ENCODE measurements at places on chromosomes 5 and 9.

- DNase-seq, result no peak
Observed at GRCh38 chr9:101516655-101517054, 17.0 kb upstream of the RNF20 start.

DNA sequence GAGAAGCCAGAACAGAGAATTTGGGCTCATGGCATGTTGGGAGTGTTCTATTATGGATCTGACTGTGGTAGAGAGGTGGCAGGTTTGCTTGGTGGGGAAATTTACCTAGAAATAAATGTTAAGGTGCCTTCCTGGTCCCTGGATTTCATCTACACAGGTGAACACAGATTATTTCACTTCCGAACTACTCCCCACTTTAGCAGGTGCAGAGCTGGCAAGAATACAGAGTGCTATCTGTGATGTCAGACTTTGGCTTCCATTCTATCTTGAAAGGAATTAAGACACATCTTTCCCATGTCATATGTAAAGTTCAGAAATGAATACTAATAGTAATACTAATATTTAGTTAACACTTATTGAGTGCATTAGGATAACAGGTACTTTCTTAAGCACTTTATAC lies 234.0 kb downstream of the KCTD16 start:
- no peak for DNase-seq

DNA sequence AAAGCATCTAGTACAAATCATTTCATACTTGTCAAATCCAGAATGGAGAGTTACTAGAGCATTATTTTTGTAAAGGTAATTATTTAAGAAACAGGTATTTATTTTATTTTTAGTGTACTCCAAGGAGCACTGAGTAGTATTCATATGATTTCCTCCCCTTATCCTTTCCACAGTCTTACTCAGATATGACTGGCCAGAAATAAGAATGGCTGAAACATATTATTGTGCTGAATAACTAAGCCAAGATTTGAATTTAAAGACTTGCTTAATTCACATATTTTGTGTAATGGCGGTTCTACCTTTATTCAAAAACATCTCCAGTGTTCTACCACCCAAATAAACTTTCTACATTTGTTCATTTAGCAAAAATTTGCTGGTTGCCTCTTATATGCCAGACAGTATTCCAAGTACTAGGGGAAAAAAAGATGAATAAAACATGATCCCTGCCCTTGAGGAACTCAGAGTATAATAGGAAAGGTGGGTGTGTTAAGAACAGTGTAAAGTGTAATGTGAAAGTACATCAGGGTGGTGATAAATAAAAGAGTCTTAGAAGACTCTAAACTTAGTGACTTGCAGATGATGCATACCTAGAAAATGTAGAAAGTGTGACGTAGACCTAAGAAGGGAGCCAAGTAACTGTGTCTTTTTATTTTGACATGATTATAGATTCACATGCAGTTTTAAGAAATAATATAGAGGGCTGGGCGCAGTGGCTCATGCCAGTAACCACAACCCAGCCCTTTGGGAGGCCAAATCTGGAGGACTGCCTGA lies 110.4 kb upstream of the GRHPR start:
- no peak for DNase-seq

- no peak for DNase-seq
Observed at GRCh38 chr9:36793277-36793676, 220.6 kb downstream of the MELK start.

GRCh38 chr5:73135429-73136054 lies 15.2 kb downstream of the TMEM171 start:
- DNase-seq, result no peak

- peak; percentile 65 for DNase-seq
Observed at GRCh38 chr5:14665949-14666348, 1.4 kb downstream of the OTULIN start.

DNA sequence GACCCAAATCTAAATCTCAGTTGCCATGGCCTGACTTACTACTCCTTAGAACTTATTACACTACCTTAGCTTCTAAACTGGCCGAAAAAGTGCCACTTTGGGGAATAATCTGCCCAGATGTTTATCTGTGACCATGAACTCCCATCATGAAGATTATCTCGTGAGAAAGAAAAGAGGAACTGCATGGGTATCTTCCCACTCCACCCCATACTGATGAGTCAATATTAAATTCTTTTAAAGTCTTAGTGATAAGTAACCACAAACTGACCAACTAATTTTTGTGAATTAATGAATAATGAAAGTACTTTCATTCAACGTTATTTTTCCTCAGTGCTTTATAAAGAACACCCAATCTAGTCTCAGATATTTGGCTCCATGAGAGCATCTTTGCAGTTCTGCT lies 493.5 kb downstream of the EBF1 start:
- DNase-seq, result no peak

DNA sequence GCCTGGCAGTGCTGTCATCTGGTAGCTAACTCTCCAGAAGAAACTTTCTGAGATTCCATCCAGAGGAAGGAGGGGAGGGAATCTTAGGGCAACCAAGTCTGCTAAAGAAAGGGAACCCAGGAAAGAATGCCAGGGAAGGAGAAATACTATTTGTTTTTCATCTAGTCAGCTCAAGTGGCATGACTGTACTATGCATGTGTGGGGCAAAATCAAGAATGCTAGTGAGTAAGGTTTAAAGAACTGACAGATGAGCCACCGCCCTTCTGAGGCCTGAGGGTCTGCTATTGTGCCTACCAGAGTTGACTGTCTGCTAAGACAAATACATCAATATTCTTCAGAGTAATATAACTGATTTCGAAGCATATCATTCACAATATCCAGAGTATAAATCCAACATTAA lies 204.2 kb downstream of the SLC12A2 start:
- no peak for DNase-seq

DNA sequence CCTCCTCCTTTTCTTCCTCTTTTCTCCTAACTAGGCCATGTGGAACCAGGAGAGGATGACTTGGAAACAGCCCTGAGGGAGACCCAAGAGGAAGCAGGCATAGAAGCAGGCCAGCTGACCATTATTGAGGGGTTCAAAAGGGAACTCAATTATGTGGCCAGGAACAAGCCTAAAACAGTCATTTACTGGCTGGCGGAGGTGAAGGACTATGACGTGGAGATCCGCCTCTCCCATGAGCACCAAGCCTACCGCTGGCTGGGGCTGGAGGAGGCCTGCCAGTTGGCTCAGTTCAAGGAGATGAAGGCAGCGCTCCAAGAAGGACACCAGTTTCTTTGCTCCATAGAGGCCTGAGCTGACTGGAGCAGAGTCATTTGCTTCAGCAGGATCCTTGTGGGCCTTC lies 13.7 kb downstream of the NUDT2 start:
- no peak for DNase-seq

GRCh38 chr5:158951436-158952247 lies 148.1 kb downstream of the EBF1 start:
- no peak for DNase-seq

DNA sequence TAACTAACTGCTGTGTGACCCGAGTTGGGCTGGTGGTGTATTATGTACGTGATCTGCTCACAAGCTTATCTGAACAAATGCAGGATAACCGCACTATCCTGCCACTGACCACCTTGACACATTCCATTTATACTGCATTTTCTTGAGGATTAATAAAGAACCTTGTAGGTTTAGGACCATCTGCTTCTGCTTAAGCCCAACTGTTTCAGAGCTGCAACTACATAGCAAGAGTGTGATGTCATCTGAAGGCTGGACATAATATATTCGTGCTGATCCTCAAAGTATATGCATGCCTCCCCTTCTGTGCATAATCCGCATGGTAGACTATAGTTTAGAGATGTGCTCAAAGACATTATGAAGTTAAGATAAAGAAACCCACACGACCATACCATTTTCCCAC lies 435.9 kb downstream of the BNC2 start:
- no peak for DNase-seq

GRCh38 chr5:93476251-93476742 lies 104.7 kb downstream of the NR2F1-AS1 start:
- DNase-seq, result no peak

GRCh38 chr5:57824623-57825022 lies 342.0 kb upstream of the ACTBL2 start:
- DNase-seq, result no peak

DNA sequence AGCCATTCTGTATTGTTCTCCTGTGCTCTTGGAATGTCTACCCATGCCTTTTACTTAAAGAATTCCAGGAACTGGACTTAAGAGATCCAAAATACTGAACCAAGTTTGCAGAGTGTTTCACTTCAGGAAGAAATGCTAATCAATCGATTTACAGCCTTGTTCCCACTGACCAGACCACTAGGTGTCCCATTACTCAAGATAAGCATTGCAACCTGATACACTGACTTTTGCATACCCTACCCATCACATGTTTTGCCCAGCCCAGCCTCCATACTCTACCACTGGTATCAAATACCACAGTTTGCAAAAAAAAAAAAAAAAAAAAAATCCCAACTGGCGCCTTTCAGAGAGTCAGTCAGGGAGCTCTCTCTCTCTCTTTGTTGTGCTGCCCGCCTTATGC lies 550.8 kb downstream of the CDH9 start:
- no peak for DNase-seq

DNA sequence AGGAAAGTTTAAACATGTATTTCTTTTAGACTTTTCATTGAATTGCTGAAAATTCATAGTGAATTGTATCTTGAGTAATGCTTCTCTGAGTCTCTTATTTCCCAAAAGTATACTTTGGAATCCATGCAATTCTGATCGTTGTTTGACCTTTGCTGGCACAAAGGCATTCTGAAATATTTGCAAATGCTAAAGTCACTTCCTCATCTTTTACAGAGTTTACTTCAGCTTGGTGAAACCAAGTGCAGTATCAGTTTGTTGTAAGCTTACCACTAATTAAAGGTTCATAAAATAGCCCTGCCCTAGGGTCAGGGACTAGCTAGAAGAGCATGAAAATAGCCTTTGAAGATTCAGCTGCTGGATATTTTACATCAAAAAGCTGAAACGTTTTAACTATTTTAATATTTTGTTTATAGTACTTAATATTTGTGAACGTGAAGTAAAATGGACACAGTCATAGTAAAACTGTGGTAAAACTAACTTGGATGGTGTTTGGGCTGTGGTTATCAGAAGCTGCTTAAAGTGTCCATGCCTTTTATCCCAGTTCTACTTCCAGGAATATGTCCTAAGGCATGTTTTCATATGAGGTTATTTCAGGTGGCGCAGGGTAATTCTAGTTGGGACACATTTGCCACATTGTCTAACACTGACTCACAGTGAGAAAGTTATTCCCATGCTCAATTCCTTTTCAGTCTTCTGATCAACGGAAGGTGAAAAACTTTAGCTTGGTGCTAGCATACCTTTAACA lies 45.3 kb downstream of the SLC22A5 start:
- no peak for DNase-seq

- DNase-seq, result no peak
Observed at GRCh38 chr5:14762549-14763216, 98.2 kb downstream of the OTULIN start.

DNA sequence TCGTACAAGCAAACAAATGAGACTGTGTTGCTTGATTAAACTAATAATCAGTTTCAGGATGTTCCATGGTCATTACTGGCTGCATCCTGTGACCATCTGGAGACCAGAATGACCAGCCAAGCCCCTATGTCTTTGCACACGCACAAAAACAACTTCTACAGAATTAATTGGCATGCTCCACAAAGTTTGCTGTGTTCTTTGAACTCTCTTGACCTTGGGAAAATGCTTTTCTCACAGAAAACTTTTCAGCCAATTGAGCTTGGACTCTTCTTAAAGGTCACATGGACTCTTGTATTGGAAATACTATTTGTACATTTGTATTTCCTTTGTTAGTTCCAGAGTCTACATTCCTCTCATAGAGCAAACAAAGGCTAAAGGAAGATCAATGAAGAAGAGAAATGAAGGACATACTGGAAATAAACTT lies 147.8 kb downstream of the ARRDC3 start:
- no peak for DNase-seq

GRCh38 chr9:6943293-6943692 lies 185.5 kb downstream of the KDM4C start:
- DNase-seq, result no peak

DNA sequence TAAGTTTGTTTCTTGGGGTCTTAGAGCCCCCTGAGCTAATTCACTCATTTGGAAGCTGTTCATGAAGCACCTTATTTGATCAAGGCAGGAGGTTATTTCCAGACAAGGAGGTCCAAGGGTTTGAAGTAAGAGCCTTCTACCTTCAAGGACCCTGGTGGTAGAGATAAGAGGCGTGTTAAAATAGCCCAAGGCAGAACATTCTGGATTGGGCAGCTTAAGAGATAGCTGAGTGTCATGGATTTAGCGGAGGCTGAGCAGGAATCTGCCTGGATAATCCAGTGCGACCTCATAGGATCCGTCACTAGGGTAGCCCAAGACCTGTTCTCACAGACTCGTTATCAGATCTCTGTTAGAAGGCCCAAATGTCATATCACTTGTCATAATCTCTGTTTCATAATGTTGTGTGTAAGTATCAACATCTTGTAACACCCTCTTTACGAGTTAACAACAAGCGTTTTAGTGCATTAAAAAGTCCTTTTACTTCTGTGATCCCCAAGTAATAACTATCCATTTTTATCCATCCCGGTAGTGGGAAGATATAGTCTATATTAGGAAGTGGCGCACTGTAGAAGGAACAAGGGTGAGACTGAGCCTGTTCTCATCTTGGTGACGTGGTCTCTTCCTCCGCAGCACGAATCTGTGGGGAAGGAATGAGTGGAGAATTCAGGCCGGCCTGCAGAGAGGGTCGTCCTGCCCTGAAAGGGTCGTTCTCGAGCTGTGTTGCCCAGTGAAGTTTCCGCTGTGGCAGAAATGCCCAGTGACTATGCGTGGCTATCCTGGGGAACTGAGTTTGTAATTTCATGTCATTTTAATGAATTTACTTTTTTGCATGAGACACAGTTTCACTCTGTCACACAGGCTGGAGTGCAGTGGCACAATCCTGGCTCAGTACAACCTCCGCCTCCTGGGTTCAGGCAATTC lies 28.8 kb downstream of the SLC25A25 start:
- no peak for DNase-seq

DNA sequence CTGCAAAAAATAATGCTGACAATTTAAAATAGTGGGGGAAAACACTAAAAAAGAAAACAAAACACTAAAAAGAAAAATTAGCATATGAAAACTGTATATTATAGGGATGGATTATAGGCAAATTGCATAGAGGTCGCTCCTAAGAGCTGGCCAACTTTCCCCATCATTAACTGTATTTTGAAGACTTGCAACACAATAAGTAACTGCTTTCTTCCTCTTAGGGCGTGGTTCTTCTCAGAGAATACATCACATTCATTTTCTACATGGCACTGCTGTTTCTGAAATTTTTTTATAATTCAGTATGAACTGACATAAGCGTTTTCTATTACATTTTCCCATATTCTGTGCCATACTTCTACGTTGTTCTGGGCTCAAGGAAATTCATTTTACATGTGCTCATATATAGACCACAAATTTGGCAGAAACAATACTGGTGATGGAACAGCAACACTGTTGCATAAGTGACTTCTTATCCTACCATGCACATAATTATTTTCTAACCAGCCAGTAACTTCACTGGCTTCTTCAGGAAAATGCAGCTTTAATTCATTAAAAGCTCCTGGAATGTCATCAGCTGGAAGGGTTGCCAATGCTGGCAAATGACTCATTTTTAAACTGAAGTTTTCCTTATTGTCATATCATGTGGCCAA lies 171.2 kb upstream of the DMAC1 start:
- DNase-seq, result no peak

Measured in CD4-positive, alpha-beta T cell treated with Interleukin-4 for 4 hours (primary cell).